ENCODE measurements at places on chromosomes 16 and 17.

DNA sequence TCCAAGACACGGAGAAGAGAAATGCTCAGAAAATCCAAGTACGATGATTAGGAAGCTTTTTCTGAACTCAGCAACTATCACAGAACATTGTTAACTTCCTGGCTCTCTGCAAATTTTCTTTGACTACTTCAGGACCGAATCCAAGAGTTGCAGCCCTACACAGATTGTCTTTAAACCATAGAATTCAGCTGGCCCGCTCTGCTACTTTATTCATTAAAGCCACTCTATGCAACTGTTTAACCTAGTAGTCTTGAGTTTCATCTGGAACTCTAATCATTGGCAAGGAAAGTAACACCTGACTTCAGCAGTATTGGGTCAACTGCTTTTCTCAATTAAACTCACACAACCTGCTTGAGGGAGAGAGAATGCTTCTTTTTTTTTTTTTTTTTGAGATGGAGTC lies 210.1 kb downstream of the SLC39A11 start:
- no peak for DNase-seq

DNA sequence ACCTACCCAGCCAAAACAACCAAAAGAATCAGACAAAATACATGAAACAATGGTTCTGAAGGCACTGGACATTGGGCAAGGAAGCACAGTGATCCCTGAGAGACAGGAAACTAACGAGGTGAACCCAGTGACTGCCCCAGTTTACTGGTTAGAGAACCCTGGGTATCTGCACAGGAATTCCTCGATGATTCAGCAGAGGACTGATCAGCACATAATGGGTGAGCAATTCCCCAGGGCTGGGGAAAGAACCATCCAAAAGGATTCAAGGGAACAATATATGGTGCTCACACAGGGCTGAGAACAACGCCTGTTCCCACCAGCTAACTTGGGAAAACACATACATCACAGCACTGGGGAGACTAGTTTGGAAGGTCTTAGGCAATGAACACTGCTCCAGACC lies 167.2 kb downstream of the PARN start:
- DNase-seq = no peak

GRCh38 chr17:52154466-52154865 lies 4.0 kb downstream of the CA10 start:
- no peak for DNase-seq

- no peak for DNase-seq
Observed at GRCh38 chr16:84373907-84374489, 5.7 kb downstream of the ATP2C2 start.

Measured in stimulated activated CD4-positive, alpha-beta T cell treated with anti-CD3 and anti-CD28 coated beads, Interleukin-1b, Interleukin-23, amount 100 ng/mL, for 4 hours (primary cell).